Activated T-helper 2 cell treated with anti-CD3 and anti-CD28 coated beads, Interferon-gamma antibody, Interleukin-2, Interleukin-4, amounts not matched to agents 10 μg/mL and 5 μg/mL and 100 μg/mL, durations not matched to agents 14 hours and 24 hours and 36 hours (primary cell): ENCODE measurements at places on chromosomes 6 and 20. TPM values are rescaled to one million over a fixed set of nuclear protein-coding genes. Genes with fewer than 3 reads are reported as not detected.

The MAS1 gene
- not detected in 2 replicates for total RNA-seq

GRCh38 chr20:12072954-12073264 lies 155.2 kb downstream of the BTBD3 start:
- no peaks in the 10 kb centered on the region for H3K36me3 ChIP-seq
- no peaks in the 10 kb centered on the region for H3K27me3 ChIP-seq

DNA sequence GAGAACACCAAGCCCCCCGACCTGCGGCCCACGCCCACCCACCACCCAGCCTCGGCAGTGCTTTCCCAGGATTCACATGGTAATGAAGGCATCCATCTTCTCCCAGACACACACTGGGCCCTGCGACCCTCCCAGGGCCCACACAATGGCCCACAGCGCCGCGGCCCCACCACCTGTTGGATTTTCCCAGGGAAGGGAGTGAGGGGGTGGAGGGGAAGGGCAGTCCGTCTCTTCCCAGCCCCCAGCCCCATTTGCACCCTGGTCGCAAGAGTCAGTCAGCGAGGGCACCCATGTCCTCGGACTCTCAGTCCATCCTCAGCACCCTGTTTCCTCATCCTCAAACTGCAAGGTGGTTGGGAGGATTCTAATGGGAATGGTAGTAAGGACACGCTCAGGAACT lies 23.7 kb upstream of the ID1 start:
- no peak for DNase-seq
- H3K27me3 ChIP-seq = peaks cover 9% of the 10 kb centered on the region
- H3K27ac ChIP-seq = no peak overlapping the region
- H3K36me3 ChIP-seq = no peaks in the 10 kb centered on the region
- no peaks in the 10 kb centered on the region for H3K4me1 ChIP-seq

The VEGFA gene
- total RNA-seq = 50.7 and 55.2 TPM in 2 replicates

DNA sequence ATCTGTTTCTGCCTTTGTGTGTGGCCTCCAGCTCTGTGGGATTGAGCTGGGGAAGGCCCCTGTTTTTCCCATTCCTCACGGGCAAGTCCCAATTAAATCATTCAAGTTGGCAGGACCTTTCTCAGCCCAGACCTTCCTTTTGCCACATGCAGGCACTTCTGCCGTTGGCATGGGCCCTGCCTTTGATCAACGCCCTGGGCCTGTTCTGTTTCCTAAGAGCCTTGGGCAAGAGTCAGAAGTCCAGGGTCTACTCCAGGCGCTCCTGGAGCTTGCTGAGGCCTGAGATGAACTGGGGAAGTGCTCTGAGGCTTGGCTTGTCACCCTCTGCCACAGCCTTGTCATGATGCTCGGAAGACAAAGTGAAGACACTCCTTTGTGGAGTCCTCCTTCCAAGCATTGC lies 7.1 kb downstream of the IP6K3 start:
- peaks cover 14% of the 10 kb centered on the region for H3K27me3 ChIP-seq
- H3K27ac ChIP-seq = no peak overlapping the region
- H3K36me3 ChIP-seq = no peaks in the 10 kb centered on the region
- H3K4me1 ChIP-seq = peaks cover 2% of the 10 kb centered on the region

- no peaks in the 10 kb centered on the region for H3K36me3 ChIP-seq
- H3K27me3 ChIP-seq = no peaks in the 10 kb centered on the region
- H3K27ac ChIP-seq = no peak overlapping the region
Observed at GRCh38 chr6:77025736-77026223, 437.5 kb downstream of the HTR1B start.

- no peak for DNase-seq
- peaks cover 88% of the 10 kb centered on the region for H3K36me3 ChIP-seq
- peaks cover 54% of the 10 kb centered on the region for H3K4me1 ChIP-seq
- H3K27me3 ChIP-seq = no peaks in the 10 kb centered on the region
- peak overlapping the region; percentile 98 for H3K4me3 ChIP-seq
Observed at GRCh38 chr20:32203356-32204204, 4.0 kb downstream of the PLAGL2 start.
